ENCODE measurements at places on chromosomes 7 and 10. TPM values are rescaled to one million over a fixed set of nuclear protein-coding genes. Genes with fewer than 3 reads are reported as not detected.

GRCh38 chr7:135575296-135575695 is 17.6 kb downstream of the NUP205 start:
- no peak for DNase-seq

- DNase-seq: no peak
Observed at GRCh38 chr7:18151422-18151821, 123.8 kb upstream of the PRPS1L1 start.

GRCh38 chr7:2411049-2411448 is 7.6 kb downstream of the CHST12 start:
- no peak for DNase-seq

DNA sequence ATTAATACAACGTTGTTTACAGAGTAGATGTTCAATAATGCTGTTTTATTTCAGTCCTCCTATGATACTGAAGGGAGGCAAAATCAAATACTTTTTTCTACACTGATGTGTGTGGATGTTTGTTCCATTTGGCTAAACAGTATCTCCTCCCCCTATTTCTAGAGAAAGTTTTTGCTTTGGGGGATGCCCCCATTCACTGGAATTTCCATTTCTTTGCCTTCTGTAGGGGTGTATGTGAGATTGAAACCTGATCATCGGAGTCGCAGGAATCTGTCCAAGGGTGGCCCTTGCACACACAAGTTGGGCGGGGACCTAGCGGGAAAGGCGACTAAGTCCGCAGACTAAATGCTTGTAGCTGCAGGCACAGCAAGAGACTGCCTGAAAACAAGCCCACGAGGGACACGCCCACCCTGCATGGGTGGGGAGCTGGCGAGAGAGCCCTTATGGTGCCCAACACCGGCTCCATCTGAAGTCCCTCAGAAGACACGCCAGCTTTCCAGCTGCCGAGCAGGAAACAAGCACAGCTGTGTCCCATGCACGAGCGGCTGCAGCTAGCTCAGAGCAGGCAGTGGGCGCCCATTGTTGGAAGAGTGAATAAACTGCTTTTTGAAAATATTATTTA is 58.0 kb downstream of the ESYT2 start:
- DNase-seq: no peak

- DNase-seq: no peak
Observed at GRCh38 chr7:75982306-75983064, 11.9 kb downstream of the TMEM120A start.

DNA sequence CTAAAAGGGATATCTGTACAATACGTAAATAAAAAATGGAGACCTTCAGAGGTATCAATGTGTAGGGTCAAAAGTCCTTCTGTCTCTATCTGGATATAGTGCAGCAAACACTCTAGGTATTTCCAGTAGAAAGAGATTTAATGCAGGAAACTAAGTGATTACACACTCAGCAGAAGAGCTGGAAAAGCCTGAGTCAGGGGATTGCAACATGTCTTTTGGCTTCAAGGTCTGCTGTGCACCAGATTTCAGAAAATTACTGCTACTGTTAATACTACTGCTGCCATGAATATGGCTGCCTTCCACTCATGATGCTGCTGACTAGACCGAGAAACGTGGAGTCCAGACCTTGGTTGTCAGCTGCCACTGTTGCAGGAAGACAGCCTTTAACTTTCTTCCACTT is 94.9 kb upstream of the DLX6 start:
- no peak for DNase-seq

DNA sequence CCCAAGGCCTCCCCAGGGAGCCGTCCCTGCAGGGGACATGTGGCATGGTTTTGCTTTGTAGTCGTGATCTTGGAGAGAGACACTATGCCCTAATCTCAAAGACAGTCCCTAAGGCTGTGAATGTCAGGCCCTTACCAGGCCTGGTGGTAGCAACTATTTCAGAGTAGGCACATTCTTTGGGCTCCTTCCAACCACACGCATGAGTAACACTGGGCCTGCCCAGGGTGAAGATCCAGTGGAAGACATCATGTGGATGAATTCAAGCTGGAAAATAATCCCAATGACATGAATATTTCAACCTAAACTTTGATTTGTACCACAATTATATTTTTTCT is 39.5 kb upstream of the INSIG1 start:
- peak; percentile 88 for DNase-seq

DNA sequence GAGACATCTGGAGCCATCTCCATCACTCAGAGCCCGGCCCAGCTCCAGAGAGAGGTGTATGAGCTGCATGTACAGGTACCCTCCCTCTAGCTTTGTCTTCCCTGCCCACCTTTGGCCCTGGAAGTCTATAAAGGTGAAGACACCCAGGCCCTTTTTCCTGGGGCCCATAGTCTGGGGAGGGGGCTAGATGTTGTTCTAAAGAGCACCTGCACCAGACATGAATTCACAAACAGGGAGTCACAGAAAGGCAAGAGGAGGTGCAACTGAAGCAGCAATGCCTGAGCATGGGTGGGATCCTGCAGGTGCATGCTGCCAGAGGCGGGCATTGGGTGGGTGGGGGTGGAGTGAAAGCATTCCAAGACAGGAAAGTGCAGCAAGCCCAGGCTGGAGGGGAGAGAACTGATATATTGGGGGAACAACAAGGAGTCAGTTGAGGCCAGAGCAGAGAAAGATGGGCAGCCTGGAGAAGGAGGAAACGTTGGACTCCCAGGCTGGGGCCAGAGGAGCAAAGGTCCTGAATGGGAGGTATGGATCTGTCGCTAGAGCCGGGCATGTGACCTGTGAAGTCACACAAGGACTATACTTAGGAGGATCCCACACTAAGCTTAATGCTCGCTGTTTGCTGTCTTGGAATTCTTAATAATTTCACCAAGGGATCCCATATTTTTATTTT is 11.7 kb downstream of the CDHR1 start:
- DNase-seq: no peak

DNA sequence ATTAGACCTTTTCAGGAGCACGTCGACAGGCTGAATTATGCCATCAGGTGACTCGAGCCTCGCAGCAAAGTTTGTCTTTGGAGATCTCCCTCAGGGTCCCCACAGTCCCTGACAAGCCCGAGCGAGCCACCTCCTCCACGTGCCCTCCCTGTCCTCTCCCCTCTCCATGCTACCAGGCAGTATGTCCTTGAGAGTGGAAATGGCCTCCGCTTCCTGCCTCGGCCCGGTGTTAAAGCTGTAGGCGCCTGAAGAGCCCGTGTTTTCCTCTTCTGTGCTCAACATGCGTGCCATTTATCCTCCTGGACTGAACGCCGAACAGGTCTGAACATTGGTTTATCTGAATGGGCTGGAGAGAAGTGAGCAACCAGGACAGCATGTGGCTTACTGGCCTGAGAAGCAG is 82.6 kb downstream of the GPR26 start:
- DNase-seq: no peak

GRCh38 chr10:129770286-129770685 is 193.8 kb downstream of the EBF3 start:
- DNase-seq: no peak

GRCh38 chr10:62681211-62681940 is 123.1 kb upstream of the ADO start:
- DNase-seq: peak; percentile 49

- no peak for DNase-seq
Observed at GRCh38 chr10:95785942-95786669, 30.1 kb downstream of the ENTPD1 start.

DNA sequence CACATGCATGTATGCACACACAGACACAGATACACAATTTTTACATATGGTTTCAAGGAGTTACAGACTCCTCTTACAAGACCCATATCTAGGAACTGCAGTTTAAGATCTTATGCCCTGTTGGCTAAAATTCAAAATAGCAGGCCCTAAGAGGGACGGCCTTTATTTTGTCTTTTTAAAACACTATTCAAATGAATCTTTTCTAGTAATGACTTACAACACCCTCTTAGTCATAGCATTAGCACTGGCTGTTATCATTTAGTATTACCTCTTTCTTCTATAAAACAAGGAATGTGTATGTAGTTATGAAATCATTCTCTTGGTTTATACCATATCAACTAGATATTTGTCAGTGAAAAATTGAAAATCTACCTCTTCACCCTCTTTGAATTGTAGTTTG is 15.3 kb downstream of the PAPSS2 start:
- peak; percentile 66 for DNase-seq

- no peak for DNase-seq
Observed at GRCh38 chr10:94036766-94037033, 43.0 kb downstream of the PLCE1 start.

The MACC1 gene
- 2.0 TPM for total RNA-seq

The EPHA1 gene
- 0.96 TPM for total RNA-seq

The BAIAP2L1 gene
- 20.4 TPM for total RNA-seq

The MSMB gene
- total RNA-seq: not detected

The COBL gene
- total RNA-seq: 3.6 TPM

The TMEM176A gene
- 0.31 TPM for total RNA-seq

The CALHM1 gene
- total RNA-seq: not detected

The PNLIPRP3 gene
- not detected for total RNA-seq

The LRGUK gene
- total RNA-seq: 0.43 TPM

The VAX1 gene
- total RNA-seq: 0.62 TPM

The CNNM1 gene
- 2.0 TPM for total RNA-seq

The SPDYE3 gene
- total RNA-seq: not detected

The SFTPD gene
- total RNA-seq: 0.22 TPM

Measured in astrocyte (in vitro differentiated cells and primary cell).